ENCODE measurements at places on chromosomes 7 and 10. TPM values are rescaled to one million over a fixed set of nuclear protein-coding genes. Genes with fewer than 3 reads are reported as not detected.

The MYH16 gene
- total RNA-seq, result not detected

The SLC16A9 gene
- 2.8 TPM for total RNA-seq

The ANKRD1 gene
- 2,281 TPM for total RNA-seq

The HOXA2 gene
- total RNA-seq, result not detected

The PRSS37 gene
- not detected for total RNA-seq

The LEP gene
- total RNA-seq, result 0.23 TPM

The FRMPD2 gene
- not detected for total RNA-seq

The FGFBP3 gene
- total RNA-seq, result 0.49 TPM

GRCh38 chr7:151251689-151252560 is 3.4 kb upstream of the SMARCD3 start:
- peaks cover 51% of the 10 kb centered on the region for H3K4me1 ChIP-seq
- H3K36me3 ChIP-seq, result no peaks in the 10 kb centered on the region
- peak overlapping the region; percentile 83 for H3K4me3 ChIP-seq
- DNase-seq, result peak; percentile 76
- H3K27ac ChIP-seq, result peak overlapping the region; percentile 92
- H3K27me3 ChIP-seq, result no peaks in the 10 kb centered on the region

- H3K36me3 ChIP-seq, result no peaks in the 10 kb centered on the region
- H3K4me3 ChIP-seq, result no peak overlapping the region
- H3K4me1 ChIP-seq, result no peaks in the 10 kb centered on the region
- H3K27me3 ChIP-seq, result no peaks in the 10 kb centered on the region
- DNase-seq, result no peak
Measured at GRCh38 chr10:58641095-58641531, 128.4 kb downstream of the BICC1 start.

GRCh38 chr10:132248455-132249225 is 59.1 kb downstream of the STK32C start:
- no peak overlapping the region for H3K27ac ChIP-seq
- no peak overlapping the region for H3K4me3 ChIP-seq
- DNase-seq, result peak; percentile 73
- no peaks in the 10 kb centered on the region for H3K36me3 ChIP-seq

- H3K4me1 ChIP-seq, result no peaks in the 10 kb centered on the region
- no peak for DNase-seq
Measured at GRCh38 chr7:124692425-124692824, 73.2 kb downstream of the GPR37 start.

GRCh38 chr7:3217166-3217565 is 83.9 kb upstream of the SDK1 start:
- H3K4me3 ChIP-seq, result no peak overlapping the region
- H3K27me3 ChIP-seq, result no peaks in the 10 kb centered on the region
- no peak overlapping the region for H3K27ac ChIP-seq

GRCh38 chr10:44234483-44234875 is 150.4 kb downstream of the CXCL12 start:
- H3K27me3 ChIP-seq, result no peaks in the 10 kb centered on the region
- H3K36me3 ChIP-seq, result no peaks in the 10 kb centered on the region
- no peak overlapping the region for H3K27ac ChIP-seq
- no peak overlapping the region for H3K4me3 ChIP-seq
- no peak for DNase-seq

- H3K4me3 ChIP-seq, result no peak overlapping the region
- H3K4me1 ChIP-seq, result peaks cover 40% of the 10 kb centered on the region
- H3K36me3 ChIP-seq, result peaks cover 72% of the 10 kb centered on the region
- no peak overlapping the region for H3K27ac ChIP-seq
- DNase-seq, result no peak
Measured at GRCh38 chr7:74226633-74227032, 16.8 kb downstream of the LAT2 start.

- H3K27ac ChIP-seq, result no peak overlapping the region
- H3K27me3 ChIP-seq, result no peaks in the 10 kb centered on the region
- no peak overlapping the region for H3K4me3 ChIP-seq
- no peaks in the 10 kb centered on the region for H3K36me3 ChIP-seq
Measured at GRCh38 chr10:4102802-4103344, 317.9 kb upstream of the KLF6 start.

DNA sequence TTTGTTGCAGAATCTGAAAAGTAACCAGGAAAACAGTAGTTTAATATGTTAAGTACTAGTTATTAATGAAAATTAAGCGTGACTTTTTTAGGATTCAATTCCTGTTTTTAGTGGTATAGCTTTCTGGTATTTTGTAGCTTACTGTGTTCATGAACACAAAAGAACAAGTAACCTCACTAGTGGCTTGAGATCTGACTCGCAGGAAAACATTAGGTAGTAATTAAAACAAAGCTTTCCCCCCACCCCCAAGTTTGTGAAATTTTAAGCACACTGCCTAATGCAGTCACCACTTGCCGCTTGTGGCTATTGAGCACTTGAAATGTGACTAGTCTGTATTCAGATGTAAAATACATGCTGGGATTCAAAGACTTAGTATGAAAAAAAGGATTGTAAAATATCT is 102.5 kb upstream of the RPA3 start:
- no peak for DNase-seq
- H3K36me3 ChIP-seq, result no peaks in the 10 kb centered on the region
- H3K27me3 ChIP-seq, result no peaks in the 10 kb centered on the region
- H3K27ac ChIP-seq, result no peak overlapping the region
- H3K4me1 ChIP-seq, result peaks cover 3% of the 10 kb centered on the region

DNA sequence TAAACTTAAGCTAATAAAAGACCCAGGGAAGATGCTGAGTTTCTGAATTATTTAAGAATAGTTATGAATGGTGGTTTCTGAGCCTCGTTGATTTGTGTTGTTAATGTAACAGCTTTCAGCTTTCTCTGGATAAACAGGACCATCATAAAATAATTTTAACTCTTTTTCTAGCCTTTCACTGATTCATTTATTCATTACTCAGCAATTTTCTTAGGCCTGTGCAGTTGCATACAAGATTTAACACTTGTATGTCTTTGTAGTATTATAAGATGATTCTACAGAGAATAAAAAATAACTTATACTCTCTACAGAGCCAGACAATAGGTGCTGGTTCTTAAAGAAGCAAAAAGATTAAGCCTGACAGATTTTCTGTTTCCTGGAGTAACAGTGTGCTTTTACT is 29.3 kb downstream of the TMEM196 start:
- H3K4me3 ChIP-seq, result no peak overlapping the region
- DNase-seq, result no peak
- H3K27me3 ChIP-seq, result peaks cover 9% of the 10 kb centered on the region

- H3K4me1 ChIP-seq, result no peaks in the 10 kb centered on the region
- no peak for DNase-seq
- H3K4me3 ChIP-seq, result no peak overlapping the region
- peaks cover 39% of the 10 kb centered on the region for H3K27me3 ChIP-seq
- H3K36me3 ChIP-seq, result no peaks in the 10 kb centered on the region
Measured at GRCh38 chr10:49387071-49387470, 8.8 kb downstream of the DRGX start.

Measured in heart right ventricle (tissue), 16 donors.